ENCODE measurements at places on chromosomes 7 and 10. TPM values are rescaled to one million over a fixed set of nuclear protein-coding genes. Genes with fewer than 3 reads are reported as not detected.

The CFAP43 gene
- total RNA-seq: 0.32 TPM

- DNase-seq: no peak
Measured at GRCh38 chr10:131355056-131355455, 43.5 kb upstream of the TCERG1L start.

The PCBD1 gene
- 93.9 TPM for total RNA-seq

GRCh38 chr10:58641095-58641531 is 128.4 kb downstream of the BICC1 start:
- peak; percentile 41 for DNase-seq

The NEUROD6 gene
- total RNA-seq: not detected

DNA sequence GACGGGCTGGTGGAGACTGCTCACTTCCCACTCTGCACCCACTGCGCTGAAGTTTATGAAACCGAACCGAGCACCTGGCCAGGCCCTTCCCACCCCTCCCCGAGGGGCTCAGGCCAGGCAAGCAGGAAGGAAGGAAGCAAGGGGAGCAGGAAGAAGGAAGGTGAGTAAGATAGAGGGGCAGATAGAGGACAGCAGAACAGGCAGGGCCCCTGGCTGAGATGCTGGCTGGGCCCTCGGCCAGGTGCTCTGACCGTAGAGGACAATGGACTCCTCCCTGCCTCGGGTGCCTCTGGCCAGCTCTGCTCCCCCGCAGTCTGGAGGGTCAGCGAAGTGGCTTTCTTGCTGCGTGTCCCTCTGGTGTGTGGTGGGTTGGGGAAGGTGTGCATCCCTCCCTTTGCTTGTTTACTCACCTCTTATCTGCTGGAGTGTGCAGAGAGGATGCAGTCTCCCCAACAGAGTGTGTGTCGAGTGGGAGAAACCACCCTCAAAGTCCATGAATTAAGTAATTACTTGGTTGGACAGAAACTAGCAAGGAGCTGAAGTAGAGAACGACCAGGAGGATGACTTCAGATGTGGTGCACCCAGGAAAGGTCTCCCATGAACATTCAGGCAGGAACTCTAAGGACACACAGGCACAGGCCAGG is 82.8 kb upstream of the PPP2R2D start:
- DNase-seq: peak; percentile 10

DNA sequence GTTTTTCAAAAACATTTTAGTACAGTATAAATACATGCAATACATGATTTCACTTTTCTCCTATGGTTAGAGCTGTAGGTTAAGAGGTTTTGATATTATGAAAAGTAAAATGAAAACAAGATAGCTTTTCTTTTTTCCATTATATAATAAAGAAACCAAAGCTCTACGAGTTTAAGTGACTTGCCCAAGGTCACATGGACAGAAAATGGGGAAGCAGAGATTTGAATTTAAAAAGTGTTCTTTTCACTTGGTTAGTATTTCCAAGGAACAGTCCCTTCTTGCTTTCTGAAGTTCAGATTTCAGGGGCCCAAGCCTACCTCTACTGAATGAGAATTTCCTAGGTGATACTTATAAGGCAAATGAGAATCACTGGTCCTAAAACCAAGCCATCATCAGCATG is 13.2 kb upstream of the MAP3K8 start:
- no peak for DNase-seq

DNA sequence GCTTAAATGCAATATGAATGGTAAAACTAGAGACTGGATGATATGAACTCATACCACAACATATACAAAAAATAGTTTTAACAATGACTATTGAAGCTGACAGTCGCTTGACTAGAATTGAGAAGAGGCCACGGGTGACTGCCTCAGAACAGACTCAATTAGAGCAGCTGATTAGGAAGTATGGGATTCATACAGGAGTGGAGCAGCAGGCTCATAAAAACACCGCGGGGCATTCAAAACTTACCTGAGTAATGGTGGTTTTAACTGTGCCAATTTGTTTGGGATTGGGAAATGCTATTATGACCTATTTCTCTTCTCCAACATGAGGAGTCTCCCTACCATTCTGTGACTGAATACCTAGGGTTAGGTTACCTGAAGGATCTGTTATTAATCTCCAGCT is 2.1 kb downstream of the CADPS2 start:
- no peak for DNase-seq

DNA sequence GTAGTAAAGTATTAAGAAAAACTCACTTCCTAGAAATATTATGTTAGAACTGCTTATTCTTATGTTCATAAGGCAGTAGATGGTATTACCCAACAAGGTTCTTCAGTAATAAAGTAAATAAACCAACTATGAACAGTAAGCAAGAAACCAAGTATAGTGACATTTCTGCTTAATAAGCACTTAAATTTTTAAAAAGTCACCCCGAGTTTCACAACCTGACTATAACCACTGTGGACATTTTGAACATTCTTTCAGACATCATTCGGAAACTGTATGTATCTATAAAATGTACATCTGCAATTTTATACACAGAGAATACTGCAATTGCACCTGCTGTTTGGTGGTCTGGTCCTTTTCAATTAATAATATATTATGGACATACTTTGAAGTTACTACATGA is 1073.6 kb downstream of the XPNPEP1 start:
- no peak for DNase-seq

DNA sequence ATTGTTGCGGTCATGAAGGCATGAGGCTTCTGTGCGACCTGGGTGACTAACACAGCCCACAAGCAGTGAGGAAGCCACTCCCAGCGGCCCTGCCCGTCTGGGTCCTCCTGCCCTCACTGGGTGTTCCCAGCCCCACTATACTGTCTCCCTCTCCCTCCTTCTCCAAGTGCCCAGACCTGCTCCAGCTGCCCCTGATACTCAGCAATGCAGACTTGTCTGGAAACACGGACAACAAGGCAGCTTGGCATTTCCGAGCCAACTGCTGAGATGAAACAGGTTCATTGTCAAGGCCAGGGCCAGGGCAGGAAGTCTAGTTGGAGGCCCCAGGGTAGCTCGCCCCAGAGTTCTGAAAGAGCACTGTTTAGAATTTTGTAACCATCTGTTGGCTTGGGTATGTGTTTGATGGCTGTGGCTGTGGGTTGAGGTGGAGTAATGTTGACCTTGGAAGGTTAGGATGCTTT is 95.7 kb downstream of the RBM20 start:
- DNase-seq: no peak

- DNase-seq: no peak
Measured at GRCh38 chr7:158259671-158260418, 327.8 kb downstream of the PTPRN2 start.

The SPDYE5 gene
- not detected for total RNA-seq

DNA sequence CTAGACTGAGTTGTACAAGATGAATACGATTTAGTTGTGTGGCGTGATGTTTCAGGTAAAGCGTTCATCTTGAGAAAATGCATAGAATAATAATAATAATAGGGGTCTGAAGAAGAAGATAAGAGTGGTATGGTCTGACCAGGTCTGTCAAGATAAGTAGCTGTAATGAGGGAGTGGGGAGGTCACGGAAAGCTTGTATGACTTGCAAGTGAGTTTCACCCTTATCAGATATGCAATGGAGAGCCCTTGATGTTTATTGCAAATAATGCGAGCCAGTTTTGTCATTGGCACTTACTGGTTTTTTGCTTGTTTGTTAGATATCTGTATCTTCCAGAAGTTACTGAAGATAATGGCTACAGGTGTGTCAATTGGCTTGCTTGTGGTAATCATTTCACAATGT is 611.5 kb downstream of the CNTNAP2 start:
- no peak for DNase-seq

GRCh38 chr7:83575436-83575835 is 73.5 kb downstream of the SEMA3E start:
- no peak for DNase-seq

The SPDYE11 gene
- total RNA-seq: not detected

DNA sequence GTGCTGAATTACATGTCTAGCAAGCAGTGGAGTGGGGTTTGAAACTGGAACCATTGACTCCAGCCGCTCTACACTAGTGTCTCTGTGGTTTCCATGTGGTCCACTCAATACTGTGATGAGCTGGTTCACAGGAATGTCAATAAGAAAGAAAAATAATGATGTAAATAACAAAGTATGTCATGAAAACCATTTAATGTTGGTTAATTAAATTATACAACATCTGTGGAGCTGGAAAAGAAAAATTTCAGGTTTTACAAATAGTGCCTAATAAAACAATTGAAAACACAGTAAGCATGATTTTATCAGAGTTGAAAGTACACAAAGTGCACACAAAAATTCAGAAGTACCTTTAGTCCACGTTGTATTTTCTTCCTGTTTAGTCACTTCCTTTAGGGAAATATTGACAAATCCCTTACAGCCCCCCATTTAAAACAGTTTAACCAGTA is 28.7 kb upstream of the NAMPT start:
- no peak for DNase-seq

GRCh38 chr7:32075612-32076011 is 5.4 kb upstream of the PDE1C start:
- DNase-seq: no peak

GRCh38 chr7:2080060-2080387 is 152.7 kb downstream of the MAD1L1 start:
- DNase-seq: no peak

DNA sequence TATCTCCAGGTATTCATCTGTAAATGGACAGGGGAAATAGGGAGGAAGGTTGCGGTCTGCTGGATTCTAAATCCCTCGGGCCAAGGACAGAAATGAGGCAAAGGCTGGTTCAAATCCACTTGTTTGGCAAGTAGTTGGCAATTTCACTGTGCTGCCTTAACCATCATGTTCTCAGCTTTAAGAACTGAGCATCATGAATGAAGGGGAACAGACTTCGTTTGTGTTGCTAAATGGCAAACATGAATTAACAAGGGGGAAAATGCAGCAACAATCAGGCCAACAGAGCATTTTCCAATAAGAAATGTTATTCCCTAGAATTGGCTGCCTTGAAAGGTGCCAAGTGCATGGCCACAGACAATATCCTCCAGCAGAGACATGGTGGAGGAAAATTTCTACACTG is 36.9 kb downstream of the PARD3 start:
- no peak for DNase-seq

The NAT16 gene
- total RNA-seq: not detected

DNA sequence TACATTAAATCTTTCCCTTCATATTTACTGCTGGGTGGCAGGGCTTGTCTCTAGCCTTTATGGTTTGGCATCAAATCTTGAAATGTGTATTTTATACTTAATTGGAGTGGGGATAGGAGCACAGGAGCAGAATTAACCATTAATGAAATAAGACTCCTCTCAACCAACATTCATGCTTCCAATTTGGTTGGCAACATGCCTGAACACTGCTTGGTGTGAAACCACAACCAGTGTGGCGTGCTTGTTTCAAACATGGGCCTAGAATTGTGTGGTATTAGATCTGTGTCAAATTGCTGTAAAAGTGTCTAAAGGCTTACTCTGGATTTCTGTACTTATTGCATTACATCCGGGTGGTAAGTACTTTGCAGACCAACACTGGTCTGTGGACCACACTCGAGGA is 25.1 kb upstream of the VPS41 start:
- no peak for DNase-seq

The AKR1C4 gene
- not detected for total RNA-seq

- DNase-seq: peak; percentile 52
Measured at GRCh38 chr10:75403144-75403938, 1.8 kb upstream of the ZNF503 start.

The SCRN1 gene
- total RNA-seq: 31.5 TPM
